Smooth muscle cell of trachea (primary cell): ENCODE measurements at places on chromosomes 2 and 18. TPM values are rescaled to one million over a fixed set of nuclear protein-coding genes. Genes with fewer than 3 reads are reported as not detected.

YWHAQ gene
- total RNA-seq: 382 and 579 TPM in 2 replicates

TAF1B gene
- total RNA-seq: 28.0 and 40.3 TPM in 2 replicates

GKN1 gene
- total RNA-seq: not detected in 2 replicates

TGFA gene
- total RNA-seq: 0.73 TPM in 1 of 2 replicates, not detected in the other

GYPC gene
- 71.0 and 112 TPM in 2 replicates for total RNA-seq

DPP4 gene
- 81.4 and 163 TPM in 2 replicates for total RNA-seq

IL1RL1 gene
- 0.33 and 0.44 TPM in 2 replicates for total RNA-seq

MYL1 gene
- total RNA-seq: not detected in 2 replicates

ERBB4 gene
- 0.15 and 0.17 TPM in 2 replicates for total RNA-seq

ME2 gene
- total RNA-seq: 37.5 and 49.5 TPM in 2 replicates

CRACDL gene
- under 0.01 TPM in 1 of 2 replicates, not detected in the other for total RNA-seq

CCDC148 gene
- 1.5 and 1.7 TPM in 2 replicates for total RNA-seq

SULT1C2 gene
- 0.44 and 0.50 TPM in 2 replicates for total RNA-seq

KCNE4 gene
- total RNA-seq: 13.4 and 21.2 TPM in 2 replicates

IKZF2 gene
- total RNA-seq: 9.9 and 15.6 TPM in 2 replicates

DES gene
- total RNA-seq: 1.6 and 6.3 TPM in 2 replicates

CLEC4F gene
- total RNA-seq: not detected in 2 replicates

POTEI gene
- under 0.01 TPM in 1 of 2 replicates, not detected in the other for total RNA-seq

IL36B gene
- total RNA-seq: not detected in 2 replicates

EFR3B gene
- total RNA-seq: 0.73 and 0.83 TPM in 2 replicates

RGPD8 gene
- 8.7 and 12.4 TPM in 2 replicates for total RNA-seq

PROKR1 gene
- not detected in 2 replicates for total RNA-seq
